Left lung (tissue), 14 donors: ENCODE measurements at places on chromosomes 1 and 21. TPM values are rescaled to one million over a fixed set of nuclear protein-coding genes. Genes with fewer than 3 reads are reported as not detected.

DNA sequence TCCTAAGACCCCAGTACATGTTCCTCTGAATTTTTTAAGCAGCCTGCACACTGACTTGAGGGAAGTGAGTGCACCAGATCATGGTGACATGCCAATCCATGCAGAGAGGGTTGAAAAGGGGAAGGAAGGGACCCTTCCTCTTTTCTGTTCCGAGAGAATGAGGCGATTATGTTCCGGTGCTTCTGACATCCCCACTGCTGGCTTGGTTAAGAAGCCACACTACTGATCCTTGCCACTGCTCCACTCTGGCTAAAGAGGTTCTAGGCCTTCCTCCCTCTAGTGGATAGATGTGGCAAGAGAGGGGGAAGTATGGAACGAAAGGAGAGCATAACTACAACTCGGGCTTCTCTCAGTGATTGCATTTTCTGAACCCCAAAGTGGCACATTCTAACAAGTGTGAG is 1.8 kb upstream of the CYB5R1 start:
- no peak for DNase-seq

Gene RTCA
- polyA plus RNA-seq = 31.3 TPM

DNA sequence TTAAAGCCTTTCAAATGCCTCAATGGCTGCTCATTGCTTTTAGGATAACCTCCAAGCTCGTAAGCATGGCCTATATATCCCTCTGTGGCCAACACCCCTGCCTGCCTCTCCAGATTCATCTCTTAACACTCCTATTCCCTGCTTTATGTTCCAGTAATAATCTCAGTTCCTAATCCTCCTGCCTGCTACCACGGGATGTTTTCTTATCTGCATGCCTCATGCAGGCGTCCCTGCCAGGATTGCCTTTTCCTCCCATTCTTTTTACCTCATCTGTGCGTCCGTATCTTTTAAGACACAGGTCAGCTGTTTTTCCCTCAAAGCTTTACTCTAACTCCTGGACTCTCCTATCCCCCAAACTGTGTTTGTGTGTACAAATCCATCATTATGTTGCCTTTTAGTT is 36.1 kb downstream of the ZBTB40 start:
- DNase-seq = no peak

GRCh38 chr1:88488237-88488636 is 195.8 kb upstream of the PKN2 start:
- no peak for DNase-seq

DNA sequence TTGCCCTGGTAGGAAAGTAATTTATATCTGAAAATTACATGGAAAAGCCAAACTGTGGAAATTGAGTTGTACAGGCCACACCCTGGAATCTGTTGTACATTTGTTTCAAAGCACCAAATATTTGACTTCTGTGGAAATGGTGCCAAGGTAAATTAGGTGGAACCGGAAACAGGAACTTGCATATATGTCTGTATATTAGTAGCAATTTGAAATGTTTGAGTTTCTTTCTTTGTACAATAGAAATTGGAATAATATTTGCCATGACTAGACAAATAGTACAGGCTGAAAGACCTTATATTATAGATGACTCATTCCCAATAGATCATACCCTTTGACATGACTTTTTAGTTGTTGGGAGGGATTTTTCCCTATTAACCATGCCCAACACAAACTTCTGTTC is 10.5 kb upstream of the TAF1A start:
- DNase-seq = no peak

- no peak for DNase-seq
Measured at GRCh38 chr1:205944525-205944924, 1.3 kb upstream of the SLC26A9 start.

Gene KIAA0040
- polyA plus RNA-seq = 19.7 TPM
